Activated T-cell treated with anti-CD3 and anti-CD28 coated beads, Interleukin-2, amount 50 U/mL, for 48 hours (primary cell): ENCODE measurements at places on chromosomes 2 and 18.

- DNase-seq: no peak
Measured at GRCh38 chr18:70826571-70826970, 537.7 kb downstream of the SOCS6 start.

GRCh38 chr2:170157025-170157684 is 20.8 kb upstream of the MYO3B start:
- no peak for DNase-seq

GRCh38 chr2:239195992-239196391 is 204.8 kb downstream of the HDAC4 start:
- DNase-seq: no peak

DNA sequence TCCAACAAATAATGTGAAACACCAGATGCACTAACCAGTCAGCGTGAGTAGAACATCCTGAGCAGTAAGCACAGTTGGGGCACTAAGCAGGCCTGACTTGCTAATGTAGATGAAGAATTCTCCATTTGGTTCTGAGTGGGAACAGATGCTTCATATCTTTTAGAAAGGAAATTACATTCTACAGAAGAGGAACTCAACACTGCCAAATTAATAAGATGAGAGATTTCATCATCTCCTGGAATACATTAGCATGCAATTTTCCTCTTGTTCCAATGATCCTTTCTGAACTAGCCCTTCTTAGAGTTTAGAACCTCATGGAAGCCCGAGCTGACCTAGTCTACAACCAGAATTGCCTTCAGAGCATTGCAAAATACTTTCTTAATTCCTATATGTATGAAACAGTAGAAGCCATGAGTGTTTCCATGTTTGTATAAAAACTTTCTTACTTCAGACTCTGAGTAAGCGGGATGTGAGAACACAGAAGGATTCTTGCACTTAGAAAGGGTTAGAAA is 34.8 kb downstream of the COL5A2 start:
- no peak for DNase-seq

- no peak for DNase-seq
Measured at GRCh38 chr2:8331068-8331467, 350.8 kb upstream of the ID2 start.

GRCh38 chr2:191696001-191696400 is 18.1 kb downstream of the NABP1 start:
- DNase-seq: no peak

- no peak for DNase-seq
Measured at GRCh38 chr18:51168026-51168742, 29.3 kb downstream of the MEX3C start.

GRCh38 chr2:37554687-37555086 is 116.8 kb downstream of the CDC42EP3 start:
- DNase-seq: no peak

DNA sequence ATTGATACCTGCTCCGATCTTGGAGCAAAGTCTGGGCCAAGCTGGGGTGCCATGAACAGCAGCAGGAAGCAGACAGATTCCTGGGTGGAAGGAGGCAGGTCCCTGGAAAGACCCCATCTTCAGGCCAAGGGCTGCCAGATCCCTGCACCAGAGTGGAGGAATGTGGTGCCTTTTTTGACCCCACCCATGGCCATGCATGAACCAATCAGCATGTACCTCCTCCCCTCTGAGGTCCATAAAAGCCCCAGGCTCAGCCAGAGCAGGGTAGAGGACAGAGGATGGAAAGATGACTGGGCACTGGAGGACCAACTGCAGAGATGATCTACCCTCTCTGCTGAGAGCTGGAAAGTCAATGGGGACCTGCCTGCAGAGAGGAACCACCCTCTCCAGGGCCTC is 34.4 kb upstream of the ID2 start:
- no peak for DNase-seq

- no peak for DNase-seq
Measured at GRCh38 chr2:230784795-230785194, 72.2 kb downstream of the CAB39 start.

- DNase-seq: no peak
Measured at GRCh38 chr2:122213312-122213711, 457.9 kb downstream of the TSN start.

GRCh38 chr2:20747317-20747716 is 75.6 kb downstream of the LDAH start:
- DNase-seq: no peak

DNA sequence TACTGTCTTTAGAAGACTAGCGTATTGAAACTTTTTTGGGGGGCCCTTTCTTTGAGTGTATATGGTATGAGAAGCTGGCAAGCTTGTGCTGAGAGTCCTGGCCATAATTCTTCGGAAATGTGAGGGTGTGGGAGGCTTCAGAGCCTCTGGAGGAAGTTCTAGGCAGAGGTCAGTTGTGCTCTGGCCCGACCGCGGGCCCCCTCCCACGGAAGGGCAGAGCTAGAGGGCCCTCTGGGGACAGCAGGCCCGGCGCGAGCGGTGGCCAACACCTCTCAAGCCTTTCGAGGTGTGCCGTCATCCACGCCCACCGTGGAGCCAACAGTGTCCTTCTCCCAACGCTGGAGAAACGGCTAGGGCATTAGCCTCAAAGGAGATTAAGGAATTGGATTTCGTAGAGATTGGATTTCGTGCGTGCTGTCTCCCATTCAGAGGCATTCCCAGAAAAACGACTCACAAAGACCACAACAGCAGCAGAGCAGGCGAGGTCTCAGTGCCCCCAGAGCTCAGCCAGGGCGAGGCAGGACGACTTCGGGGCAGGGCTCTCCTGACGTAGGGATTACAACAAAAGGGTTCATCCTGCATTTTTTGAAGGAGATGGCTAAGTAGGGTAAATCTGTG is 2.2 kb upstream of the MTCL1 start:
- no peak for DNase-seq

DNA sequence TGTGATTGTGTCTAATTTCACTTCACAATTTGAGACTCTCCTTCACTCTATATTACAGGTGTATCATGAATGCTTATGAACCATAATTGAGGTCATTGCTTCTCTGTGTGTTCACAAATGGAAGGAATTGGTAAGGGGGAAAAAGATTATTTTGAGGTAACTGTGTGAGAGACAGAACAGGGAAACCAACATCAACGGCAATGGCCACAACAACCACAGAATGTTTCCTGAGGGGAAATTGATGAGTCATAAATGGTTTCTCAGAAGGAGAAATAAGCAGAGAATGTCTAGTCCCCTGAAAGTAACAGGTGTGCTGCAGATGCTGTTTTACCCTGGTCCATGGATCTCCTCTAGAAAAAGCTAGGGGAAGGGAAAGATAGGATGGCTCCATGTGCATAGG is 361.2 kb upstream of the GALNT5 start:
- DNase-seq: no peak

DNA sequence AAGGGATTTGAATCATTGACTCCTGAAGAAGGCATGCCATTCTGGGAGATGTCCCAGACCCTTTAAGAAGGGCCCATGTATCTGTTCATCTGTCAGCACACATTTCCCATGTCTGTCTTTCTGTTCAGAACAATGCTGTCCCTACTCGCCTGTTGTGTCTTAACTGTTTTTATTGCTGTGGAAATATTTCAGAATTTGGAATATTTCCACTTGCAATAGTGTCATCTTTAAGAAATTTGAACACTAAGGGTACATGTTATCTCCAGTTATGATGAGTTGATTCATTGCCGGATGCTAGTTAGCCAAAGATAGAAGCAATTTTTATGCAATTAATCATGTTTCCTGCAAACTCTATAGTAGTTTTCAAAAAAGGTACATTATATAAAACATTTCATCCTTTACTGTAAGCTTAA is 36.9 kb upstream of the NT5C1B start:
- no peak for DNase-seq

- peak; percentile 71 for DNase-seq
Measured at GRCh38 chr2:172095146-172095904, 7.4 kb downstream of the DLX2 start.

DNA sequence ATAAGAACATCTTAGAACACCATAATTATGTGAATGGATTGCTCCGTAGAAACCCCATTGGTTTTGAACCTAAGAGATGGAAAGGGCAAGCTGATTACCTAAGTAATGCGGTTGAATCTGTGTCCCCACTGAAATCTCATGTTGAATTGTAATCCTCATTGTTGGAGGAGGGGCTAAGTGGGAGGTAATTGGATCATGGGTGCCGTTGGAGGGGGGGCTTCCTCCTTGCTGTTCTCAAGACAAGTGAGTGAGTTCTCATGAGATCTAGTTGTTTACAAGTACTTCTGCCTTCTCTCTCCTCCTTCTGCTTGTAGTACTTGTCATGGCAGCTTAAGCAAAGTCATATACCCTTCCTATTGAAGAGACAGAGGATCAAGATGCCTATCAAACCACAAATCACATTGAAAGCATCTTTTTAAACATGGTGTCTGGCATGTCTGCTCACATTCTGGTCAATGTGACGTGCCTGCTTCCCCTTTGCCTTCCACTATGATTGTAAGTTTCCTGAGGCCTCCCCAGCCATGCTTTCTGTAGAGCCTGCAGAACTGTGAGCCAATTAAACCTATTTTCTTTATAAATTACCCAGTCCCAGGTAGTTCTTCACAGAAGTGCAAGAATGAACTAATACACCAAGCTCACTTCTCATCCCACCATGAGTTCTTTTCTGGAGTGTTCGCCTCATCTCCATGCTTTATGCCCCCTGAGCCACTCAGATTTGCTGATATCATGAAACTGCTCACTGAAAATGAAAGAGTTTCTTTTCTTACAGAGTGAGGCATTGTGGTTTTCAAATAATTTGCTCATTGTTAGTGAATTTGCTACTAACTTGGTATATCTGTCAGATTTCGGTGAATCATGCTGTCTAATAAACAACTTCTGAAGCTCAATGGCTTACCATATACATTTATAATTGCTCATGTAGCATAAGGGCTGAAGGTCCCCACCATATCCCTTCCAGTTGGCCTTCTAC is 23.6 kb downstream of the KCNE4 start:
- DNase-seq: no peak

GRCh38 chr2:216281876-216282275 is 90.4 kb downstream of the MARCHF4 start:
- DNase-seq: no peak

- DNase-seq: no peak
Measured at GRCh38 chr18:4181882-4182568, 273.1 kb downstream of the DLGAP1 start.

GRCh38 chr2:160566717-160567116 is 73.1 kb upstream of the RBMS1 start:
- no peak for DNase-seq

- DNase-seq: no peak
Measured at GRCh38 chr2:49259926-49260325, 105.6 kb upstream of the FSHR start.

- no peak for DNase-seq
Measured at GRCh38 chr2:150174056-150174805, 313.2 kb downstream of the RND3 start.
